ENCODE measurements at places on chromosomes 4 and X.

DNA sequence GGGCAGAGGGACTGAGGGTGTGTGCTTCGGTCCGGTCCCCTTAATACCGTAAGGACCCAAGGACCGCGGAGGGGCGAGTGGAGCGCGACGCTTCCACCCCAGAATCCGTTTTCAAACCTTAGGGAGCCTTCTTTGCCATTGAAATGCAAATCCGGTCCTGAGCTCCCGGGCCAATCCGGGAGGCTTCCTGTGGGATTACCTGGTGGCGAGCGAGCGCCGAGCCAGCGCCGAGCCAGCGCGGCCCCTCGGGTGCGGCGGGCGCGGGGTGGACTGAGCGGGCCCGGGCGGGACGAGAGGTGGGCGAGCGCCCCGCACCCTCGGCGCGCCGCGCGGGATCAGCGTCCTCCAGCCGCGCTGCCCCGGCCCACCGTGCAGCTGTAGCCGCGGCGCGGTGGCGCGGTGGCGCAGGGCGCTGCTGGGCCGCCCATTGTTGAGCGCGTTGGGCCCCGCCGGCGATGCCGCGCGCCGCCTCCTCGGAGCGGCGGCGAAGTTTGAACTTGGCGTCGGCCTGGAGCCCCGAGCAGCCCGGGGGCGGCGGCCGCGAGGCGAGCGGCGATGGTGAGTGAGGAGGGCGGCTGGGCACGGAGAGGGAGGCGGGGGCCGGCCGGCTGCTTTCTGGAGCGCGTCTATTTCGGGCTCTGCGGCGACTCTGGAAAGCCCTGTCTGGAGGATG, 208.7 kb downstream of the SOWAHB start:
- DNase-seq: no peak

- no peak for DNase-seq
These were observed 74.6 kb downstream of the RAPGEF2 start for GRCh38 chr4:159177265-159178150.

DNA sequence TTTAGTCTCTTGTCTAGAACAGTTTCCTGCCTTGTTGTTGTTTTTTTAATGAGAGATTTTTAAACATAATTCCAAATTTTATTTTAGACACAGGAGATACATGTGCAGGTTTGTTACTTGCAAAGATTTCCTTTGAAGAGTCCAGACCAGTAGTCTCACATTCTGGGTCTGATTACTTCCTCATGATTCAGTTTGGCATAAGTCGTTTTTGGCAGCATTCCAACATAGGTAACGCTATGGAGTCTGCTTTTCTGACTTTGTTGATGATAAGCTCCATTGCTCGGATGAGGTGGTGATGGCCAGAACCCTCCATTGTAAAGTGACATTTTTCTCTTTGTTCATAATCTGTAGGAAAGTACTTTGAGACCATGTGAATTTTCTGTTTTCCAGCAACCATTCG, 74.7 kb downstream of the CLCN4 start:
- DNase-seq: no peak

DNA sequence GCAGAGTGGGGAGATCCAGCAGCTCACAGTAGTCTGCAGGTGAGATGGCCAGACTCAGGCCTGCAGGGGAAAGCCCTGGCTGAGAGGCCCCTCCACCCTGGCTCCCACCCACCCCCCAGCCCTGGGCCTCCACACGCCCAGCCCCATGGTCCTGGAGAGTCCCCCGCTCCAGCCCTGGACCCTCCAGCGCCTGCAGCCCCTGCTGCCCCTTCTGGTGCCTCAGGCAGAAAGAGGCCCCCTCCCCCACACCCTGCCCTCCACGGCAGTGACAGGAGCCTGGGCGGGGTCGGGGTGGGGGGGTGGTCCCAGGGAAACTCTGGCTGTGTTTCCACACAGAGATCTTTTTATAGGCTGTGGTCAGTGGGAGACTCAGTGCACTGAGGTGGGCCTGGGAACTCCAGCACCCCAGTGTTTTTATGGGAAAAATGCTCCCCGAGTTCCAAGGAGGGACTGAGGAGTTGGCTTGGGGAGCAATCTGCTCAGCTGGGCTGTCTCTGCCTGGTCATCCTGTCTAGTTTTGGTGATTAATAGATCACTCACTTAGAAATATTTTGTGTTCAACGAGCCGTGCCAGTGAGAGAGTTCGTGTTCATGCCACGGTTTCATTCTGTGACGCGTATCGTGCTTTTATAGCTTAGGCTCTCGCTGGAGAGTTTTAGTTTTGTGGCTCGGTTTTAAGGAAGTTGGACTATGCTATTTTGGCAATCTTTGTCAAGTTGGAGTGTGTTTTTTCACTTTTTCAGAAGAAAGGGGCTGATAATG, 53.1 kb upstream of the HGFAC start:
- no peak for DNase-seq

DNA sequence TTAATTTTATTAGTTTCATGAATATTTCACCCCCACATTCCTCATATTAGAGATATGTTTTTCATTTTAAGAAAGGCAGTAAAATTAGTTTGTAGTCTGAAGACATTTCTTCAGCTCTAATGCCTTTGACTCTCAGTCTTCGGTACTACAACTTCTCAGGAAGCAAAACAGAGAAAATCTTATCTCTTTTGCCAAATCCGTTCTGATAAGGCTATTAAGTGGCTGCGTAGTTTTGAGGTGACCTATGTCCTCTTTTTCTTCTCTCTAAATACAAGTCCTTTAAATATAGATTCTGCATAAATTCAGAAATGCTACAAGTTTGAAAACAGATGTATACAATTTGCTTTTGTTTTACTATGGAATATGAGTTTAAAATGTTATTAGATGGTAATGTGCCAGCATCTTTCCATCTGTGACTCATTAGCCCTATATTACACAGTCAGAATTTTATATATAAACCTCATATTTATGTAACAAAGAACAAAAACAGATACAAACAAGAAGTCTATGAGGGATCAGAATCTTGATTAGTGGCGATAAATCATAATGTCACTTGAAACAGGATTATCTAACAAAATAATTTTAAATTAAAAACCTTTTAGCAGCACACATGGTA, 181.2 kb upstream of the ETNPPL start:
- DNase-seq: no peak

- no peak for DNase-seq
These were observed 135.4 kb upstream of the OTUD4 start for GRCh38 chr4:145315811-145316225.

DNA sequence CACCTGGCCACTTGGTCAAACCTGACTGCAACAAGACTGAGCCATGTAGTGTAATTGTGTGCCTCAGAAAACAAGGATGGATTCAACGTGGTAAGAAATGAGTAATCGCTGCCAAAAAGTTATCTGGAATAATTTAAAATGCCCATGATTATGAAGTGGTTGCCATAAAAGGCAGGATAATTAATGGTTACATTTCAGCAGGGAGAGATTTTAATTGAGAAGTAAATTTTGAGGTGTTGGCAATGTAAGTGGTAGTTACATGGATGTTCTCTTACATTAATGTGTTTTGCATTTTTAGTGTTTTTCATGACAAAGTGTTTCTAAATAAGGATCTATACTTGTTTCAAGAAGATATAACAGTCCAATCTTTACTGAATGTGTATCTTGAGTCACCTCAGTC, 15.7 kb downstream of the HAUS3 start:
- no peak for DNase-seq

- DNase-seq: peak; percentile 49
These were observed 29.6 kb upstream of the SPON2 start for GRCh38 chr4:1201851-1202525.

- no peak for DNase-seq
These were observed 25.7 kb upstream of the HS6ST2 start for GRCh38 chrX:132984058-132984650.

DNA sequence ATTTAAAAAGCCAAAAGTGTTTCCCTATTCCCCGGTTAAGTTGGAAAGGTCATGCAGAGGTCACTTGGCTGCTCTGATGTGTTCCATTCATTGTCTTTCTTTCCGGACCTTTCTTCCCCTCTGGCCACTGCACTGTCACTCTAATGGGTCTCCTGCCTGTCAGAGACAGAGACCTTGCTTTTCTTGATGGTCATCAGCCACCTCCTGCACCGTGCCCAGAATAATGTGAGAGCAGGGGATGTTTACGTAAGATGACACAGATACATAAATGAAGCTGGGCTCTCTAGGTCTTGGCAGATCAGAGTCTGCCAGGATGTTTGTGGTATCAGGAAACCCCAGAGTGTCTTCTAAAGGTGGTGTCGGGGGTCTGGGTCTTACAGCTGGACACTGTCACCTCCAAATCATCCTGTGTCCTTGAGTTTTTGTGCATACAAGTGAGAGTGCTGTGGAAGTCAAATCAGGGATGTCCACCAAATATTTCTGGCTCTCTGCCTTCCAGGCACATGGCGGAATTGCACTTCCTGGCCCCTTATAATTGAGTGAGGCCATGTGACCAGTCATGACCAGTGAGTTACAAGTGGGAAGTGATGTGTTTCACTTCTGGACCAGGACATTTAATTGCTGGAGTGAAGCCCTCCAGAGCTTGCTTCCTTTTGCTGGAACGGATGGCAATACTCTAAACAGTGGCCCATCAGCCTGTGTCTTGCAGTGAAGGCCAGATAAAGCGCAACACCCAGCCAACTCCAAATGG, 130.6 kb upstream of the ATP6AP2 start:
- DNase-seq: no peak

DNA sequence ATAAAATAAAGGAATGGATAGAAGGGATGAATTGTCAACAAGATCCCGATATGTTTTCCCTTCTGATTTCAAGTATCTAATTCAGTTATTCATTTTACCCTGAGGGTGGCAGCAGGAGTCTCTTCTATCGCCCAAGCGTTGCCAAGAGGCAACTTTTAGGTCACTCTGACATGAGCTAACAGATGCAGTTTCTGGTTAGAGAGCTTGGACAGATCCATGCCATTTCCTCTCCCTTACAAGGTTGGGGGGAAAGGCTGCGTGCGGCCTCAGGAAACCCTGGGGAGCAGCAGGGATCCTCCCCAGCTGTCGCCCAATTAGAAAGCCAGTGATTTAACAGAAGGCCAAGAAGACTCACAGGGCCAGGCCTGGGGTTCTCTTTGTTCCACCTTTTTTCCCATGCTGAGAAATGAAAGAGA, 35.3 kb upstream of the WAS start:
- no peak for DNase-seq

GRCh38 chr4:1503583-1504471, 97.6 kb upstream of the NKX1-1 start:
- no peak for DNase-seq

DNA sequence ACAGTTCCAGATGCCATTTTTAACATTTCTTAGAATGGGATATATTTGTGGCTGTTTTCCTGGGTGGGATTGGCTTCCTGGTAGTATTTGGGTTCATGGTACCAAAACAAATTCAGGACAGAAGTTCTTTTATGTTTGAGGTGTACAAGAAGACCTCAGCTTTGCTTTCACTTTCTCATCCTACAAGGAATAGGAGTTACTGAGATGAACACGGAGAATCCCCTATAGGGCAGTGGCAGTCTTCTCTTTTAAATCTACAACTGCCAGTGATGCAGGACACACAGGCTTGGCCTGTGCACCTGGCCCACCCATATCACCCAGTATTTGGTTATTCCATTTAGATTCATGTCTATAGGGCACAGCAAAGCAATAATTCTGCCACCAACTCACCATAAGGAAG, 35.2 kb downstream of the SLC10A7 start:
- no peak for DNase-seq

DNA sequence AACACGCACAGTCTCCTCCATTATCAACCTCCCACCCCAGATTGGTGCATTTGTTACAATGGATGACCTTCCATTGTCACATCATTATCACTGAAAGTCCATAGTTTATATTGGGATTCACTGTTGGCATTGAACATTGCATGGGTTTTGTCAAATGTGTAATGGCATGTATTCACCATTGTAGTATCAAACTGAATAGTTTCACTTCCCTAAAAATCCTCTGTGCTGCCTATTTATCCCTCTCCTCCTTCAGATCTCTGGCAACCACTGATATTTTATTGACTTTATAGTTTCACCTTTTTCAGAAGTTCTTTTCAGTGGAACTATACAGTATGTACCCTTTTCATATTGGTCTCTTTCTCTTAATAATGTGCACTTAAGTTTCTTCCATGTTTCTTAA, 1565.4 kb downstream of the PCDH18 start:
- no peak for DNase-seq

DNA sequence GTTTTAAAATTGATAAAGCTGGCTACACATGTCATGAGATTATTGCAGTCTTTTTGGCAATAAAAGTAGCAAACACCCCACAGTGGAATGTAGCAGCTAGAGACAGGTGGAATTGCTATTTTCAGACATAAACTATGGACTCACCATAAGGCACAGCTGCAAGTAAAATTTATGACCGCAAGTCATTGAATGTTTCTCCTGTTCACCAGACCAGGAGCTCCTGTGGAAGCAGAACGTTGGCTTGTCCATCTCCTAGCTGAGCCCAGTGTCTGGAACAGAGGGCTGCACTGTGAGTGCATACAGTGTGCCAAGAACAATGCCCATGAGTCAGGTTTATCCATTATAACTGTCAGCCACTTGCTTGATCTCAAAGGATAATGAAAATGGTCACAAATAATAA, 538.2 kb downstream of the INPP4B start:
- DNase-seq: no peak

- DNase-seq: no peak
These were observed 24.0 kb downstream of the SMIM14 start for GRCh38 chr4:39614487-39615162.

DNA sequence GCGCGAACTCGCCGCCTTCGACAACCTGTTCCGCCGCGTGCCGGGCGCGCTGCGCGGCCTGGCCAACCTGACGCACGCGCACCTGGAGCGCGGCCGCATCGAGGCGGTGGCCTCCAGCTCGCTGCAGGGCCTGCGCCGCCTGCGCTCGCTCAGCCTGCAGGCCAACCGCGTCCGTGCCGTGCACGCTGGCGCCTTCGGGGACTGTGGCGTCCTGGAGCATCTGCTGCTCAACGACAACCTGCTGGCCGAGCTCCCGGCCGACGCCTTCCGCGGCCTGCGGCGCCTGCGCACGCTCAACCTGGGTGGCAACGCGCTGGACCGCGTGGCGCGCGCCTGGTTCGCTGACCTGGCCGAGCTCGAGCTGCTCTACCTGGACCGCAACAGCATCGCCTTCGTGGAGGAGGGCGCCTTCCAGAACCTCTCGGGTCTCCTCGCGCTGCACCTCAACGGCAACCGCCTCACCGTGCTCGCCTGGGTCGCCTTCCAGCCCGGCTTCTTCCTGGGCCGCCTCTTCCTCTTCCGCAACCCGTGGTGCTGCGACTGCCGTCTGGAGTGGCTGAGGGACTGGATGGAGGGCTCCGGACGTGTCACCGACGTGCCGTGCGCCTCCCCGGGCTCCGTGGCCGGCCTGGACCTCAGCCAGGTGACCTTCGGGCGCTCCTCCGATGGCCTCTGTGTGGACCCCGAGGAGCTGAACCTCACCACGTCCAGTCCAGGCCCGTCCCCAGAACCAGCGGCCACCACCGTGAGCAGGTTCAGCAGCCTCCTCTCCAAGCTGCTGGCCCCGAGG, 27.0 kb downstream of the NYX start:
- no peak for DNase-seq

- DNase-seq: no peak
These were observed 10.5 kb upstream of the ZNF330 start for GRCh38 chr4:141210168-141210567.

Data from activated CD4-positive, alpha-beta T cell treated with anti-CD3 and anti-CD28 coated beads, Interleukin-2, amount 50 U/mL, for 24 hours (primary cell).